ENCODE measurements at places on chromosomes 3 and 15.

DNA sequence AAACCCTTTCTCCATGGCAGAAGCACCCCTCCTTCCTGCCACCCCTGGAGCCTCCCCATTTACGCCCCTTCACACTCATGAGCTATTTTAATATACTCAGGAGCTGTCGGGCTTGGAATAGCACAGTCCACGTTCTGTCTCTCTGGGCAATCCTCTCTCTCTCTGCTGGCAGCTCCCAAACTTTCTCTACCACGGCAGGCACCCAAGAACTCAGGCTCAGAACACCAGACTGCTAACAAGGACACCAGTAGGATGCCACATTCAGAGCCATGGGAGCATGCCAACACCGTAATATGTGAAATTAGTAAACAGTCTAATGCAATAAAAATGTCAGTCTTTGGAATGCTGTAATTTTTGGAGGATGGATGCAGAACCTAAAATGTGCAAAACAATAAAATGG lies 19.3 kb downstream of the TNFAIP8L3 start:
- no peak for DNase-seq

DNA sequence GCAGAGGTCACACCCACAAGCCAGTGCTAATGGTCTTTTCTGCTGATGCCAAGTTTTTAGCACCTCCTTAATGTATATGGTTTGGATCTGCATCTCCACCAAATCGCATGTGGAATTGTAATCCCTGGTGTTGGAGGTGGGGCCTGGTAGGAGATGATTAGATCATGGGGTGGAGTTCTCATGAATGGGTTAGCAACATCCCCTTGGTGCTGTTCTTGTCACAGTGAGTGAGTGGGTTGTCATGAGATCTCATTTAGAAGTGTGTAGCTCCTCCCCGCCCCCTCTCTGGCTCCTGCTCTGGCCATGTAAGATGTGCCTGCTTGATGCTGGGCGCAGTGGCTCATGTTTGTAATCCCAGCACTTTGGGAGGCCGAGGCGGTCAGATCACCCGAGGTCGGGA lies 37.3 kb upstream of the KLHL6 start:
- DNase-seq, result no peak

DNA sequence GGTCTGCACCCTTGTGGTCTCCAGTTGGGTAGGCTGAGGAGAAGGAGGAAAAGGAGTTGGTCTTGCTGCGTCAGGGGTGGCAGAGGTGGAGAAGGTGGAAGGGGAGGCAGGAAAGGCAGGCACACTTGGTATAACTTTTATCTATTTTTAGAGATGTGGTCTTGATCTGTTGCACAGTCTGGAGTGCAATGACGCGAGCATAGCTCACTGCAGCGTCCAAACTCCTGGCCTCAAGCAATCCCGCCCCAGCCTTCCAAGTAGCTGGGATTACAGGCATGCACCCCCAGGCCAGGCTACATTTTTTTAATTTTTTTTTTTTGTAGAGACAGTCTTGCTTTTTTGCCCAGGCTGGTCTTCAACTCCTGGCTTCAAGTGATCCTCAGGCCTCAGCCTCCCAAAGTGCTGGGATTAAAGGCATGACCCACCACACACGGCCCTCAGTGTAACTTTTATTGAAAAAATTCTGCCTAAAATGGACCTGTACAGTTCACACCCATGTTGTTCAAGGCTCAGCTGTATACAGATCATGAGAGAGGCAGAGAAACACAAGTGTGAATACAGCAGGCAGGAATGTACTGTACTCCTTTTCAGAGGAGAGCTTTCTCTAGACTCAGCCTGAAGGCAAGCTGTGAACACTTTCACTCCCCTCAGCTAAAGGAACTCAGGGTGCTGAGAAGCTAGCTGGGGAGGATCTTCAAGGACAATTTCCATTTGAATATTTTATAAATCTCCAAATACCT lies 2.1 kb upstream of the RHOV start:
- no peak for DNase-seq

DNA sequence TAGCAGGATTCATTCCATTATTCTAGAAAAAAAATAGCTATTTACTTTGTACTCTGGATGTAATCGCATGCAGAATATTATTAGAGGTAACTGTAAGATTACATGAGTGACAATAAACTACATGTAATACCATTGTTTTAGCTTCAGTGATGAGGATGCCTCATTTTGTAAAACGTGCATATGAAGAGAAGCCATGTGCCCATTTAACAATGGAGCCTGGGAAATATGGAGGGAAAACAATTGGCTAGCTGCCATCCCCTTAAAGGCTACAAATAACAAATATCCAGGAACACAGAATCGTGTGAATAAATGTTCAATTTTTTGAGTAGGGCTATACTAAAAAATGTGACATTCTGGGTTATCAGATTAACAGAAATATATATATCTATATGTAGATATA lies 151.1 kb downstream of the SAMMSON start:
- DNase-seq, result no peak

DNA sequence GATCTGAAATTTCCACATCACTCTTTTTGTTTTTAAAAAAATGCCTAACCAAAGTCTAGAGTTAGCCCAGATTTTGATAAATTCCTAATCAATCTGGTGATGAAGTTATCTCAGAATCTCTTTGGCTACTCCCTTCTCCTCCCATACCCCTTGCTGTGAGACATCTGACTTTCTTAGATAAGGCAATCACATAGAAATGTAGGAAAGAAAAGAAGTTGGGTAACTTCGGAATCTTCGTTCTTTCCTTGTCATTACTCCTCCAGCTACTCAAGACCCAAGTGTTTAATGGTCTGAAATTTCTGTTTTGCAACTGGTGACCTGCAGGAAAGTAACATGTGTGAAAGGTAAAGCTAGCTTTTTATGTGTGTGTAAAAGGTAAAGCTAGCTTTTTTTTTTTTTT lies 37.8 kb downstream of the MYL3 start:
- DNase-seq, result no peak

DNA sequence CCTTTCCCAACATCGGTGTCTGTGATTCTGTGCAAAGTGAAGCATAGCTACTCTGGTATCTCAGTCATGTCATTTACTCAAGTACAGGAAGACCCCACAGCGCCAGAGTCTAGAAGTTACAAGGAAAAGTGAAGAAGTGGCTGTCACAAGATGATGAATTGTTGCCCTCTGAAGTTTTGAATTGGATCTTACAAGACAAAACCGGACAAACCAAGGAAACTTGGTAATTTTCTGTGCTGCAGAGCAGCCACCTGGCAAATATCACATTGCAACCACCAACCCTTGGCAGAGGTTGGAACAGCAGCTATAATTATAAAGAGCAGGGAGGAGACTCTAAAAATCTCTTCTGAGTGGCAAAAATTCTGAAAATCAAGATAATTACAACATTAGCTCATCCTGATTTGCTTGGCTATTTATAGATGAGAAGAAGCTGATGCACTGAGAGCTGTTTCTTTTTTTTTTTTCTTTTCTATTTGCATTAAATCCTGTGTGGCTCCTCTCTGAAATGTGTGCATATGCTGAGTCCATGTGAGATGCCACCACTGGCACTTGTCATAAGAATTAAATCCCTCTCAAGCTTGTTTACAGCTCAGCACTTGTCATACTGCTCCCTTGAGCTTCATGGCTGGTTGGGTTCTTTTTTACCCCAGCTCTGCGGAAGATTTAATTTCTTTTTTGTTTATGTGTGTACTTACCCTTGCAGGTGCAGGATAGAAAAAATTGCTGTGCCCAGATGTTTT lies 68.0 kb upstream of the MNS1 start:
- no peak for DNase-seq
